Fibroblast of villous mesenchyme (primary cell): ENCODE measurements at places on chromosomes 6 and 20. TPM values are rescaled to one million over a fixed set of nuclear protein-coding genes. Genes with fewer than 3 reads are reported as not detected.

DNA sequence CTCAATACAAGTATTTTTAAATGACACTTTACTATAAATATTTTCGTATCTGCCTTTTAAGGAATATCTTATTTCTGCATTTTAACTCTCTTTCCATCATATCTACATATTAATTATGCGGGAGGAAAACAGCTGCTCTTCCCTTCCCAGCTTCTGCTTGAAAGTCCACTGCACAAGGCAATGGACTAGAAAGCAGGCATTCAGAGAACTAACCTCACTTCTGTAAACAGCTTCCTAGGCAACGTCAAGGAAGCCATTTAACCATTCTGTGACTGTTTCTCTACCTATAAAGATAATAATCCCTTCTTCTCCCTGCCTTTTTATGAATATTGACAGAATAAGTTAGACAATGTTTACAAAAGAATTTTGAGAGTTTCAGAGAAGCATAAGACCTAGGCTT, 319.4 kb downstream of the BTBD9 start:
- no peak for DNase-seq

Gene SMLR1
- not detected in 2 replicates for total RNA-seq

GRCh38 chr6:79868098-79868722, 79.1 kb downstream of the ELOVL4 start:
- DNase-seq: peak; percentile 70

DNA sequence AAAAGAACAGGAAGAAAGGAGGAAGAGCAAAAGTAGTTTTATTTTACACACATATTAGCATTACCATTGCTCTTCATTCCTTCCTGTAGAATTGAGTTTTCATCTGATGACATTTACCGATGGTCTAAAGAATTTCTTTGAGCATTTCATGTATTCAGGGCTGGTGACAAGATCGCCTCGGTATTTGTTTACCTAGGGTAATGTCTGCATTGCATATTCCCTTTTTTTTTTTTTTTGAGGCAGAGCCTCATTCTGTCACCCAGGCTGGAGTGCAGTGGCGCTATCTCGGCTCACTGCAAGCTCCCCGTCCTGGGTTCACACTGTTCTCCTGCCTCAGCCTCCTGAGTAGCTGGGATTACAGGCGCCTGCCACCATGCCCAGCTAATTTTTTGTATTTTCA, 19.3 kb downstream of the RAB22A start:
- no peak for DNase-seq

- DNase-seq: no peak
Observed at GRCh38 chr20:48143435-48144081, 358.3 kb upstream of the SULF2 start.

GRCh38 chr6:150366118-150366778, 2.6 kb upstream of the IYD start:
- DNase-seq: no peak

Gene NKAIN4
- total RNA-seq: not detected in 2 replicates

DNA sequence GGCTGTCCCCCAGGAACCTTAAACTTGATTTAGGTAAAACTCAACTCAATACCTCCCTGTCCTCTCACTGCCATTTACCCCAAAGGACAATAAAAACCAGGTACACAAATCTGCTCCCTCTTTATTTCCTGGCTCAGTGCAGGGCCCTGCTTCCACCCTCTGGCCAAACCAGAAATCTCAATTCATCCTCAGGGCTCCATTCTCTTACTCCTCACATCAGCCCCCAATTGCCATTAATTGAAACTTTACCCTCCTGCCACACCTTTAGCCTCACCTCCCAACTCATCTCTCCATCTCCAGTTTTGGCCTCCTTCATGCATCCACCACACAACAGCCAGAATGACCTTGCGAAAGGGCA, 10.5 kb downstream of the ZBTB2 start:
- DNase-seq: no peak

Gene FOXA2
- under 0.01 TPM in 1 of 2 replicates, not detected in the other for total RNA-seq

DNA sequence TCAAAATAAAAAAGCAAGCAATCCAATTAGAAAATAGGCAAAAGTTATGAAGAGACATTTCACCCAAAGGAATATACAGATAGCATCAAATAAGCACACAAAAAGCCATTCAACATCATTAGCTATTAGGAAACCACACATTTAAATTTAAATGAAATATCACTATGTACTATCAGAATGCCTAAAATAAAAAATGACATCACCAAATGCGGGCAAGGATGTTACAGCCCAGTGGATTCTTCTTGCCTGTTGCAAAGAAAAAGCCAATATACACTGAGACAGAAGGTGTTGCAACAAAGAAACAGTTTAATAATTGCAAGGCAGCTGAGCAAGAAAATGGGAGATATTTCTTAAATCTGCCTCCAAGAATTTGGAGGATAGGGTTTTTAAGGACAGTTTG, 31.0 kb upstream of the MBOAT1 start:
- no peak for DNase-seq

Gene DAAM2
- total RNA-seq: 13.8 and 16.1 TPM in 2 replicates

- no peak for DNase-seq
Observed at GRCh38 chr6:166752928-166753721, 126.1 kb upstream of the RPS6KA2 start.

Gene ZNF311
- 0.43 and 0.97 TPM in 2 replicates for total RNA-seq

DNA sequence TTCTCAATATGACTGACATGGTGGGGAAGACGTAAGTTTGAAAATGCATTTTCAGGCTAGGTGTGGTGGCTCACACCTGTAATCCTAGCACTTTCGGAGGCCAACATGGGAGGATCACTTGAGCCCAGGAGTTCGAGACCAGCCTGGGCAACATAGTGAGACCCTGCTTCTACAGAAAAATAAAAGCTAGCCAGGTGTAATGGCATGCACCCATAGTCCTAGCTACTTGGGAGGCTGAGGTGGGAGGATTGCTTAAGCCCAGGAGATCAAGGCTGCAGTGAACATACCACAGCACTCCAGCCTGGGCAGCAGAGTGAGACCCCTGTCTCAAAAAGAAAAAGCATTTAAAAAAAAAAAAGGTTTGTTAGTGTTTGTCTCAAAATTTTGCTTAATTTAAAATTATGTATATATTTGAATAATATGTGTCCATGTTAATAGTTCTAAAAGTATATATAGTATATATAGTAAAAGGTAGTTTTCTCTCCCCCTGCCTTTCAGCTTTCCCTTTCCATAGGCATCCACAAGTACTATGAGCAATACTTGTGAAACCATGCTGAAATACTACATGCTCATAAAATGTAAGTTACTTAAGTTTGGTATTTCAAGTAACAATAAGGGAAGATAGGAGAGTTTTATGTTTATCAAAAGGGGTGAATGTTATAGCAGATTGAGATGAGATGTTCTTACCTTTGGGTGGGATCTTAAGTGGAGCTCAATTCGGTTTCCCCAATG, 15.1 kb downstream of the PTPRA start:
- peak; percentile 41 for DNase-seq

Gene SLC22A3
- total RNA-seq: 1.3 and 10.0 TPM in 2 replicates

- no peak for DNase-seq
Observed at GRCh38 chr6:107823047-107823557, 1.0 kb downstream of the SCML4 start.

DNA sequence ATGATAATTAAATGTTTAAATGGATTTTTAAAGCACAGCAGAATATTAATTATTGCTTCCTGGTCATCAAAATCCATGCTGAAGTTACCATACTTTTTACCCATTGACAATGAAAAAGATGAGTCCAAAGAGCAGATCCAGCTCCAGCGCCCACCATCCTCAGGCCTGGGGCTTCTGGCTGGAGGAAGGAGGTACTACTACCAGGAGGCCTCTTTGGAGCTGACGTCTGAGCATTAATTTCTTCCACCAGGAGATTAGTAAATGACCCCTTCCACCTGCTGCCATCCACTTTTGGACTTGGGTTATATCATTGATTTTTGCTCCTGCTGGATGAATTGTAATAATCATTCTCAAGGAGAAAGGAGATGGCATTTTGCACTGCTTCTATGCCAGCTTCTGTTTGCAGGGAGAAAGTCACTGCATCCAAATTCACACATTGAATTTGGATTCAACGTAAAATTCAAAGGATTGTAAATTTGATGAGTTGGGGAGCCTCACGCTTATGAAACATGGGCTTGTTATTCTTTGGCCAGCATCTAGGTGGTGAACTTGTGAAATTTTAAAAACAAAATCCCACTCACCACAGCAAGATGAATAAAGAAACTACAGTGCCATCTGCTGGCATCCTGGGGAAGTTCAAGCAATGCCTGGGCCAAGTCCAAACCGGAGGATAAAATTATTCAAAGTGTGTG, 121.8 kb downstream of the SASH1 start:
- peak; percentile 82 for DNase-seq

- DNase-seq: no peak
Observed at GRCh38 chr6:41504466-41505121, 41.6 kb upstream of the FOXP4 start.

GRCh38 chr6:21033575-21034026, 499.3 kb downstream of the CDKAL1 start:
- peak; percentile 85 for DNase-seq

DNA sequence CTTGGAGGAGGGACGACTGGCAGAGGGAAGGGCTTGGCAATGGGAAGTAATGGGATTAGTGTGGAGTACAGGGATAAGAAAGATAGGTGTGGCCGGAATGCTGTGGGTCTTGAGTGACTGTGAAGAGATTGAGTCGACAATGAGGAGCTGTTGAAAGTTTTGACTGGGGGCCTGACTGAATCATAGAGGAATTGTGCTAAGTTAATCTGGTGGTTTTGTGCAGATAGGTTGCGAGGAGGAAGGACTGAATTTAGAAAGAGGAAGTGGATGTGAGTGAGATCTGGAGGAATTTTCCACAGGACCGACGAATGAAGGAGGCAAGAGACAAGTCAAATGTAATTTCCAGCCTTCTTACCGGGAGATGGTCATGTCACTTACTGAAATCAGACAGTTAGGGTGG, 143.9 kb upstream of the RALGAPA2 start:
- DNase-seq: no peak

DNA sequence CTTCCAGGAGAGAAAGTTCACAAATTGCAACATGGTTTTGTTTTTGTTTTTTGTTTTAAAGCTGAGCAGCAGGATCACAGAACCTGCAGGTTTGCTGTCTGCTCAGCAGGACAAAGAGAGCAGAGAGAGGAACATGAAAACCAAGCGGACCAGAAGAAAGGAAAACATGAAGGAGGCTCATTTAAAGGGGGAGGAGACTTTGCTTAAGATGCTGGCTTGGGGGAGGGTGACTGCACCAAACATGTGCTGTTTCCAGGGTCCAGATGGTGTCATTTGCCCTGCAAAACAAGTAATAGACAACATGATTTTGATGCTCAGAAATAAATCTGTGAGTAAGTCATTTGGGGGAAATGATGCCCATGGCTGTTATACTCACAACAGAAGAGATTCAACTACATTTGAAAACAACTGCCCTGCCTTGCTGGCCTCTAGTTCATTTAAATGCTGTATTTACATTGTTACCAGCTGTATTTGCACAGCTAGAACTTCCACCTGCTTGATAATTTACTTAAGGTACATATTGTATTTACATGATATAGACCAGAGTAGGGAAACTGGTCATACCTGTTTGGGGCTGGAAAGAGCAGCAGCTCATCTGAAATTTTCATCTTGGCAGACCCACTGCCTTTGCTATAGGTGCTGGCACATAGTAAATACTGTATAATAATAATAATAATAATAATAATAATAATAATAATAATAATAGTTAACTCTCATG, 32.2 kb upstream of the CHD6 start:
- no peak for DNase-seq

DNA sequence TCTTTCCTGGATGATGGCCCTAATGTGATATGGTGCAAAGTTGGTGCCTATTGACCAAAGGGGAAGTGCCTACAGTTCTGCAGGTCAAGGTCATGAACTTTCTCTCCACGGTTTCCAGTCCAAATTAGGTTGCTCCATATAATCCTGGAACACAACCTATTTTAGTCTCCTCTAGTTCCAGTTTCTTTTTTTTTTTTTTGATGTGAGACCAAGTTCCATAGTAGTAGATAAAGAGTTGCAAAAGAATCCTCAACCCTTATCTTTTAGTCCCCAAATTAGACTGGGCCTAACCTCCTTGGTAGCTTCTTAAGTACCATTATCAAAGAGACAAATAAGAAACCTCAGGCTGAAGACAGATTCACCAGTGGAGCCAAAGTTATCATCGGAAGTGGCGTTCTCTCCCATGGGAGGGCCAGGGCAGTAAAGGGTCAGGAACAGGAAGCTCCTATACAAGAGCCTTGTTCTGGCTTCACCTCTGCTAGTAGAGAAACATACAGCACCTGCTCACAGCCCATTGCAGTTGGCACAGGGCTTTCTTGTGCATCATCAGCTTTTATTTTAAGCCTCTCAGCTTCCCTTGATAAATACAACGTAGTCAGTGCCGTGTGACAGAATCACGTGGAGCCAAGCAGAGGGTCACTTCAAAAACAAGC, 132.2 kb upstream of the RREB1 start:
- no peak for DNase-seq

Gene AGER
- 0.32 and 0.86 TPM in 2 replicates for total RNA-seq

- no peak for DNase-seq
Observed at GRCh38 chr6:42316981-42317380, 99.3 kb upstream of the MRPS10 start.

- DNase-seq: no peak
Observed at GRCh38 chr6:20266851-20267608, 54.8 kb upstream of the MBOAT1 start.

Gene NCOA7
- total RNA-seq: 21.6 and 52.7 TPM in 2 replicates

Gene ANGPT4
- not detected in 2 replicates for total RNA-seq

DNA sequence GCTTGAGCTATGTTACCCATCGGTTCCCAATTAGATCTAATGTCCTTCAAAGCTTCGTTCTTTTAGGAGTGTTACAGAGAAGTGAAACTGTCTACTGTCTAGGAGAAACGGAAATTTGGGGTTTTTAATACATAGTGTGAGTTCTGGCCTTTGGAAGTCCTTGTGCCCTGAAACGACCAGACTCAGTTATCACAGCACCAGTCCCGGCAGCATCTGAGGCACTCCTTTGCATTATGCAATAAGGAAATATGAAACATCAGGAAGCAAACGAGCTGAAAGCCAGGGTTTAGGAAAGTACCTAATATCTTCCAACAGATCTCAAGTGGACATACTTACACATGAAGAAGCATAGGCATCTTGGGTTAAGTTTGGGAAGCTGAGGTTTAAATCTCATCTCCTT, 61.8 kb upstream of the ADGRF1 start:
- peak; percentile 61 for DNase-seq

Gene SSTR4
- total RNA-seq: not detected in 2 replicates

GRCh38 chr6:73542891-73543290, 22.1 kb upstream of the EEF1A1 start:
- no peak for DNase-seq

Gene FAM217A
- total RNA-seq: not detected in 2 replicates

- DNase-seq: no peak
Observed at GRCh38 chr6:150624191-150624590, 24.5 kb downstream of the PLEKHG1 start.

Gene PXDC1
- total RNA-seq: 82.1 and 92.4 TPM in 2 replicates

DNA sequence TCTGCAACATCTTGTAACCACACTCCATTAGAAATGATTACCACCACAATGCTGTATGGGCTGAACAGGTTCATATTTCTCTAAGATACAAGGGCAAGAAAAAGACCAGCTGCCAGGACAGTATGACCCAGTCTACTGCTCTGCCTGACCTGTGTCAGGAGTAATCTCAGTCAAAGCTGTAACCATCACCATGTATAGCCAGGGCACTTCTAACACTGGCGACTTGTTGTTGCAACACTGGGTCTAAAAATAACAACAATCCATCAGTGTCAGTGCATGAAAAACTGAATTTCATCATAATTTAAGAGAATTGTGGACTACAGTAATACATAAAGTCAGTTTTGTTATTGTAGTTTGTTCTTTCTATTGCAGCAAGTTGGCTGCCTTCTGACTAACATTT, 738.6 kb upstream of the ADGRB3 start:
- DNase-seq: no peak

GRCh38 chr6:5559651-5560050, 298.3 kb downstream of the FARS2 start:
- DNase-seq: no peak
